ENCODE measurements at places on chromosomes 12 and 14. TPM values are rescaled to one million over a fixed set of nuclear protein-coding genes. Genes with fewer than 3 reads are reported as not detected.

GRCh38 chr14:103657471-103657870 lies 28.5 kb downstream of the KLC1 start:
- DNase-seq, result no peak

DNA sequence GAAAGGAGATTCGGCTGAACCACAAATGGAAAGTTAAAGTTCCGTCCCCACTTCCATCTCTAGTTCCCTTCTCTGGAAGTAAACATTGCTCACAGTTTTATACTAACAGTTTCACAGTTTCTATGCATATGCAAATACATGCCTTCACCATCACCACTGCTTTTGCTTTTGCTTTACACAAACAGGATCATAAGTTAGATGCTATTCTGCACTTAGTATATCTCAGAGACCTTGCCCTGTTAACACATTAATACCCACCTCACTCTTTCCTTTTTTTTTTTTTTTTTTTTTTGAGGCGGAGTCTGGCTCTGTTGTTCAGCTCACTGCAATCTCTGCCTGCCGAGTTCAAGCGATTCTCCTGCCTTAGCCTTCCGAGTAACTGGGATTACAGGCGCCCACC lies 890 bp downstream of the TEP1 start:
- DNase-seq, result no peak

Gene AGAP2
- polyA plus RNA-seq, result 0.57 TPM

- no peak for DNase-seq
These were observed 7.9 kb downstream of the PPFIBP1 start for GRCh38 chr12:27531896-27532295.

Gene FBLN5
- 78.7 TPM for polyA plus RNA-seq

DNA sequence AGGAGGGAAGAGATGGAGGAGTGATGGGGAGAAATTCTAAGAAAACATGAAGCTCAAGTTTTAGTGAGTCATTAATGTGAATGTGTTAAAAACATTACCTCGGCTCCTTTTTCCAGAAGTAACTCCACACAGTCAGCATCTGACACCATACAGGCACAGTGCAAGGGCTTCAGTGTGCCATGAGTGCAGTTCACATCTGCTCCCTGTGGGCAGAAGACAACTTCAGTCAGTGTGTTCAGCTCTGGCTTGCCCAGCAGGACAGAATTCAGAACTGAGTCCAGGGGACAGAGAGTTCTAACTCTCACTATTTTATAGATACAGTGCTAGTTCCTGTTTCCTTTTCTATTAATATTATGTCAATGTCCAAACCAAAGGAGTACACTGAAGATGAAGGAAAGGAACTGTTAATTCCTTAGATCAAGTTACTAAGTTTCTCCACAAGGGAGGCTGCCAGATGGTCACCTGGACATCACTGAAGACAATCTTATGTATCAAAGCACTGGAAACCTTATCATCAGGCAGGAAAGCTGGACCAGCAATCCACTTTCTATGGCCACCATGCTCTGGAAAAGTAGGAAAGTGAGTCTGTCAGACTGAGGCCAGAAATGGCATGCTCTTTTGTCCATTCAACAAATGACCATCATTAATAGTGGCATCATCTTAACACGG lies 6.1 kb downstream of the ASB8 start:
- no peak for DNase-seq

Gene TSPAN19
- polyA plus RNA-seq, result 0.63 TPM

DNA sequence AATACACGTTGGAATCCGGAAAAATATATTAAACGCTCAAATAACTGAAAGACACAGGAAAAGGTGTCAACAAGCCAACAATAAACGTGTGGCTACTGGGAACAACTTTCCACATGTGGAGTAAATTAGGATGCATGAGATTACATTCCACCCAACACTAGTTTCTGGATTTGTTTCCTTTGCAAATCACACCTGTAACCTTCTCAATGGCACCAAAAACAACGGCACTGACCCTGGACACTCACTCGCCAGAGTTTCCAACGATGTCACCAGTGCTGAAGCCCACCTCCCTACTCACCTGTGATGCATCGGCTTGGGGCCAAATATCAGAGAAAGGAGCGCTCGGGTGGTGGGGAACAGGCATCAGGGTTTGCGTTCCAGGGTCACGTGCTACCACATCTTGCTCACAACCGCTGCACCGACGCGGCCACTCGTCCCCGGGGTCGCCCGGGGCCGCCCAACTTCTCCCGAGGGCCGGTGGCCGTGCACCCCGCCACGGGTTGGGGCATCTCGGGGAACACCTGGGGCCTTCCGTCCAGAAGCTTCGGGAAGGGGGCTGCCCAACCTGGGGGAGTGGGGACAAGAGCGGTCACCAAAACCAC lies 629 bp downstream of the PRDM4 start:
- peak; percentile 16 for DNase-seq

DNA sequence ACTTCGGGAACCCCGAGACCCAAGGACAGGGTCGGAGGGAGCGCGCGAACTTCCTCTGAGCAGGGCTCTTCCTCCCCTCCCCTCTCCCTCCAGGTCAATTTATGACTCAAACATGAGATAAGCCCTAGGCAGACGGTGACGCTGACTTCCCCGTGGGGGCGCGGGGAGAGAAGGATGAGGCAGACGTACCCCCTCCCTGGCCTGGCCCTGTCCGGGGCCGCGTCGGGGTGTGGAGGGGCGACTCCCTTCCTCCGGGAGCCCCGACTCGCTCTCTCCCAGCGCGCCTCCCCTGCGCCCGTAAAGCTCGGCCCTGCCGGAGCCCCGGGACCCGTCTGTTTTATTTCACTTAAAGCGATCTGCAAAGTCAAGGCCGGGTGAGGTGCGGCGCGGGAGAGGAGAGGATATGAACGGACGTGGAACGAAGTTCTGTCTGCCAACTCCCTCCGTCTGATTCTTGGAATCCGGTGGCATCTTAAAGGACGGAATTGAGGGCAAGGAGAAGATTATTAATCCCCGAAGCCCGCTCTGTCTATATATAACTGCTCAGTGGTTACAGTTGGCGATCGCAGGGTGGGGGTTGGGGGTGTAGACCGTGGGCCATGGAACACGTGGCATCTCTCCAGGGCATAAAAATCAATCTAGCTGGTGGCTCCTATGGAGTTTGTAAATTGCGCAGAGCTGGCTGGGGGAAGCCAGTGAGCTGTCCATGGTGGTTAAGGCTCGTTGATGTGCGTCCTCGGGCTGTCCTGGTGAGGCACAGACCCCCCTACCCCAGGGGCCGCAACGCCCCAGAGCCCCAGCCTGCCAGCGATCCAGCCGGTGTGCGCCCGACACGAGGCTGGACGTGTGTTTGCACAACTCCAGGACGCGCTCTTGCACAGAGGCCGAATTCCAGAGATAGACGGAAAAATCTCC lies 2.9 kb upstream of the PTHLH start:
- DNase-seq, result peak; percentile 77

DNA sequence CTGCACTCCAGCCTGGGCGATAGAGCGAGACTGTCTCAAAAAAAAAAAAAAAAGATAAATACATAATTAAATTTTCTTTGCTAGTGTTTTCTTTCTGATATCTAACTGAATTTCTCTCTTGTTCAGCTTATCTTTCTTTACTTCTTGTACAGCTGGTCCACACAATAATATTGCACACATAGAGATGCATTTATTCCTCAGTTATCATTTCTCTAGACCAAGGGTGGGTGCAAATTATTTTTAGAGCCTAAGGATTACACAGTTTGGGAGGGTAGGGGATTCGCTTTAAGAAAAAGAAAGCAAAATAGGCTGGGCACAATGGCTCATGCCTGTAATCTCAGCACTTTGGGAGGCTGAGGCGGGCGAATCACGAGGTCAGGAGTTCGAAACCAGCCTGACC lies 17.9 kb downstream of the A2ML1 start:
- DNase-seq, result no peak

- DNase-seq, result peak; percentile 86
These were observed at the start of gene ZNF268 for GRCh38 chr12:133181238-133181959. ZNF268 (plus strand) TSS chr12:133181495; CDS start chr12:133181998, 503 bp downstream.

DNA sequence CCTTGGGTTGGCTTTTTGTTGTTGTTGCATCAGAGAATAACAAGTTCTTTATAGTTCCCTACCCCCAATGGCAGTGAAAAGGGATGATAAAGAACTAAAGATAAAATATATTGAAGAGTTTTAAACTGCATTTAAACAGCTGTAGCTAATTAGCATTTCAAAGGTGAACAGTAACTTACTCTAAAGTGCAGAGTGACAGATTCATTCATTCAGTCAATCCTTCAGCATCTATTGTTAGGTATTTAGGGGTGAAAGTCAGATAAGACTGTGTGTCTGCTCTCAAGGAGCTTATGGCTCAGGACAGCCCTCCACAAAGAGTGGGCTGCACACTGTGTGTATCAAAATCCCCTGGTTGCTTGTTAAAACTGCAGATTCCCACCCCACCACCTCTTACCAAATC lies 146.1 kb downstream of the SSPN start:
- no peak for DNase-seq

DNA sequence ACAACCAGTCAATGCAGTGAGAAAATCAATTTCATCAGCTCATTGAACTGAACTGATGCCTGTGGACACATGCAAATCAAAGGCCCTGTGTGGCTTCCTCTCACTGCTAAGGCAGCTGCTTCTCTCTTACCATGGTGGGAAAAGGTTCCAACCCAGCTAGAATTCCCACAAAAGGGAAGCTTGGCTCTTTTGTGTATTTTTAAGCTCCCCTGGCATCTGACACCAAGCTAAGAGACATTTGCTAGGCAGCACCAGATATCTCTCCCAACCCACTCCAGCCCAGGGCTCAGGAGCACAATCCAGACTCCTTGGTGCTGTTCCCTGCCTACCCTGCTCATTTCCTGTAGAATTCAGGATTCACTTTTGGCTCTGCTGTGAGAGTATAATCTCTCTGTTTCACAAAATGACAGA lies 129.6 kb downstream of the GXYLT1 start:
- no peak for DNase-seq

GRCh38 chr14:95229749-95230148 lies 72.4 kb upstream of the DICER1 start:
- no peak for DNase-seq

Gene TAS2R13
- polyA plus RNA-seq, result not detected

Data from left lung (tissue), 14 donors.